ENCODE measurements at places on chromosomes 1 and 21.

DNA sequence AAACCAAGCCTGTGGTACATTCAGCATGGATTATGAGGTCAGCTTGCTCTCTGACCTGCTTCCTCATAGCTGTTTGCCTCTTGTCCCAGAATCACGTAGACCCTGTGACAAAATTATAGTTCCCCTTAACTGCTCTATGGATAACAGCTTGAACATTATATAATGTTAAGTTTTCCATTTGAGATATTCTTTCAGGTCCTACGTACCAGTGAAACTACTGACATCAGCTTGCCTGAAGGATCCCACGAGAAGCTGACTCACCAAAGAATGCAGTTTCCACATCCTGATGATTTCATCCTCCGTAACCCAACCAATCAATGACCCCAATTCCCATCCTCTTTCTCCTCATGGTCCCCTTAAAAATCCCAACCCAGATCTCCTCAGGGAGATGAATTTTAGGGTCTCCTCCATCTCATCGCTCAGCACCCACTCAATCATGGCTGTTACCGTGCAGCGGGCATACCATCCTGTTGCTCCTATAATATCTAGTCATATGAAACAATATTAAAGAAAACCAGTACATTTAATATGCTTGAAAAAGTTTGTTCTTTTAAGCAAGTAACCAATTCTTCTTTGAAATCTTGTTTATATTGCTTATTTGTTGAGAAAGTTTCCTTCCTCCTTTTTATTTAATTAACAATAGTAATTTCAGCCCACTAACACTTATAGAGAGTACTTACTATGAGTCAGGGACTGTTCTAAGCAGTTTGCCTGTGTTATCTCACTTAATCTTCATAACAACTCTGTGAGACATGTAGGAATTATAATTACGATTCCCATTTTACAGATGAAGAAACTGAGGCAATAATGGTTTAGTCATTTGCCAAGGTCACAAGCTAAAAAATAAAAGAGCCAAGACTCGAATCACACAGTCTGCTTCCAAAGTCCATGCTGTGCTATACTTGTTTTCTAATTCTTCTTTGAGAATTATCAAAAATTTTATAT is 27.4 kb downstream of the CHML start:
- DNase-seq, result peak; percentile 38

- no peak for DNase-seq
Observed at GRCh38 chr1:57616921-57617320, 193.1 kb upstream of the DAB1 start.

- DNase-seq, result no peak
Observed at GRCh38 chr1:92923664-92924063, 37.6 kb downstream of the DIPK1A start.

GRCh38 chr1:181366910-181367309 is 116.4 kb upstream of the CACNA1E start:
- DNase-seq, result no peak

DNA sequence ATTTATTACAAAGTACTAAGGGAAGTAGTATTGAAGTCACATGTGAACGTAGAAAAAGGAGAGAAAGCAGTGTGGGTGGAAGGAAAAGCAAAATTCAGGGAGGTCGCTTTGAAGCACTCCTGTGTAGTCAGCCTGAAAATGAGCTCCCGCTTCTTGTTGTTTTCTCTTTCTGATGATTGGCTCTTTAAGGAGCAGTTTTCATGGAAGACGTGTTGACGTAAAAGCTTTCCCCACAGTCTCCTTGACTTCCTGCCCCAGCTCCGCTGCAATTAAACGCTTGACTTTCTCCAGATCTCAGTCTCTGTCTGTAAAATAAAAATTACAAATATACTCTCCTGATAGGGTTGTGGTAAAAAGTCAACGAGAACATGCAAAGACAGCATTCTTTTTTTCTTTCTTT is 661.5 kb upstream of the ZP4 start:
- no peak for DNase-seq

DNA sequence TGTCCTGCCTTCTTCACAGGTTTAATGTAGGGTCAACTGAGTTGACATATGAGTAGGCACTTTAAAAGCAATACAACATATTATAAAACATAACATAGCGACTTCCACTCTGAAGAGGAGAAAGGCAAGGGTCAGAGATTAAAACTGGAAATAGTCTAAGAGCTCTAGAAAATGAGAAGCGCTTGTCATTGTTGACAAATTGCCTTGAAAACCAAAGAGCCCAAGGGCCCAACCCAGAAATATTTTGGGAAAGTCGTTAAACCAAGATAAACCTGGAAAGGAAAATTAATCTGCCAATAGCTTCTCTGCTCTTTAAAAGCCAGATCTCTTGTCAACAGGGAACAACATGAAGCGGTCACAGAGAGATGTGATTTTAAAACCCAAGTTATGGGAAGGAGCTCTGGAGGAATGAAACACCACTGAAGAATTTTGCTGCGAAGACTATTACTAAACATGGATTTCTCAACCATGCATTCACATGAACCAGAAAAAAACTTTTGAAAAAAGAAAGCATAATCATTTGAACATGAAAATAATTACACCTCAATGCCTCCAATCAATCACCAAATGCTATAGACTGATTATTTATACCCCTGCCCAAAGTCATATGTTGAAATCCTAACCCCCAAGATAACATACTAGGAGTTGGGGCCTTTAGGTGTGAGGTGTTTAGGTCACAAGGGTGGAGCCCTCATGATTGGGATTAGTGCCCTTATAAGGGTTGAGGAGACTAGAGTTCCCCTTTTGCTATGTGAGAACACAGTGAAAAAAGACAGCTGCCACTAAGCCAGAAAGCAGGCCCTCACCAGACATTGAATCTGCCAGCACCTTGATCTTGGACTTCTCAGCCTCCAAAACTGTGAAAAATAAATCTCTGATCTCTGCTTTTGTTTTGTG is 33.0 kb upstream of the MTF1 start:
- DNase-seq, result no peak

GRCh38 chr1:15966081-15966955 is 9.6 kb downstream of the ZBTB17 start:
- DNase-seq, result no peak

DNA sequence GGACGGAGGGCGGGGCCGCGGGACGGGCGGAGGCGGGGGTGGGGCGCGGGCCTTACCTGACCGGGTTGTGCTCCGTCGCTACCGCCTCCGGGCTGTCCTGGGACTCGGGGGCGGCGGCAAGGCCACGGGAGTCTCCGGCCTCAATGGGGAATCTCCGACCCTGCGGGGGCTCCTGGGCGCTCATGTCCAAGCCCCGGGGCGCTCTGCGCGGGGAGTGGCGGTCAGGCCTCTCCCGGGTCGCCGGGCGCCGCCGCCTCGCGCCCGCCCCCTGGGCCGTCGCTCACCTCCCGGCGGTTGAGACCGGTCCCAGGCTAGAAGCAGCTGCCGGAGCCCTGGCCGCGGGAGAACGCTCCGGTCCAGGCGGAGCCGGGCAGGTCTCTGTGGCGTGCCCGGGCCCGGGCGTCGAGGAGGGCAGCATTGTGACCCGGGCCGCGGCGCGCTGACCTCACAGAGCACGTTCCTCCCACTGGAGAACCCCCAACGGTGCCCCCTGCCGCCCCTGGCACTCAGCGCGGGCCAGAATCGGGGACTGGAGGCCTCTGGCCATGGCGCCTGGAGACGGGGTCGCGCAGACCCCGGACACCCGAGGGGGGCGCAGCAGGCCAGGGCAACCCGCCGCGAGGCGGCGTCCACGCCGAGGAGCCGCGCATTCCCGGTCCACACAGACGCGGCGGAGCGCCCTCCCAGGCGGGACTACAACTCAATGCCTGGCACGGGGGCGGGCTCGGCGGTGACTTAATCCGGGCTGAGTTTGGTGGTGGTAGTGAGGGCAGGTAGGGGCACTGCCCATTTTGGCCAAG is 411 bp downstream of the FAM229A start:
- DNase-seq, result peak; percentile 53

- DNase-seq, result no peak
Observed at GRCh38 chr1:212539737-212540430, 68.7 kb upstream of the ATF3 start.

DNA sequence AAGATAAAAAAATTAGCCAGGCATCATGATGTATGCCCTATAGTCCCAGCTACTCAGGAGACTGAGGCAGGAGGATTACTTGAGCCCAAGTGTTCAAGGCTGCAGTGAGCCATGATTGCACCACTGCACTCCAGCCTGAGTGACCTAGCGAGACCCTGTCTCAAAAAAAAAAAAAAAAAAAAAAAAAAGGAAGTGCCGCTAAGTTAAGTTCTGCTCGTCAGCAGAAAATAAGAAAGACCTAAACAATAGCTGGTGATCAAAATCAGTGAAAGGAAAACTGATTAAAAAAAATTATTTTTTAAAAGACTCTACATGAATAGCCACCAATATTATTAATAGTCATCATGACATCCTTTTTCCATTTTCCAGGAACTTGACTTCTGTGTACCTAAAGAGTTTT is 44.2 kb upstream of the MTR start:
- DNase-seq, result no peak

- no peak for DNase-seq
Observed at GRCh38 chr21:42306366-42307035, 8.7 kb downstream of the TFF3 start.

- DNase-seq, result no peak
Observed at GRCh38 chr1:38221006-38221649, 174.5 kb upstream of the POU3F1 start.

GRCh38 chr1:40153073-40153770 is 8.0 kb upstream of the RLF start:
- DNase-seq, result no peak

- no peak for DNase-seq
Observed at GRCh38 chr1:238537641-238538040, 646.9 kb upstream of the ZP4 start.

- DNase-seq, result no peak
Observed at GRCh38 chr21:37546299-37546908, 179.8 kb downstream of the DYRK1A start.

DNA sequence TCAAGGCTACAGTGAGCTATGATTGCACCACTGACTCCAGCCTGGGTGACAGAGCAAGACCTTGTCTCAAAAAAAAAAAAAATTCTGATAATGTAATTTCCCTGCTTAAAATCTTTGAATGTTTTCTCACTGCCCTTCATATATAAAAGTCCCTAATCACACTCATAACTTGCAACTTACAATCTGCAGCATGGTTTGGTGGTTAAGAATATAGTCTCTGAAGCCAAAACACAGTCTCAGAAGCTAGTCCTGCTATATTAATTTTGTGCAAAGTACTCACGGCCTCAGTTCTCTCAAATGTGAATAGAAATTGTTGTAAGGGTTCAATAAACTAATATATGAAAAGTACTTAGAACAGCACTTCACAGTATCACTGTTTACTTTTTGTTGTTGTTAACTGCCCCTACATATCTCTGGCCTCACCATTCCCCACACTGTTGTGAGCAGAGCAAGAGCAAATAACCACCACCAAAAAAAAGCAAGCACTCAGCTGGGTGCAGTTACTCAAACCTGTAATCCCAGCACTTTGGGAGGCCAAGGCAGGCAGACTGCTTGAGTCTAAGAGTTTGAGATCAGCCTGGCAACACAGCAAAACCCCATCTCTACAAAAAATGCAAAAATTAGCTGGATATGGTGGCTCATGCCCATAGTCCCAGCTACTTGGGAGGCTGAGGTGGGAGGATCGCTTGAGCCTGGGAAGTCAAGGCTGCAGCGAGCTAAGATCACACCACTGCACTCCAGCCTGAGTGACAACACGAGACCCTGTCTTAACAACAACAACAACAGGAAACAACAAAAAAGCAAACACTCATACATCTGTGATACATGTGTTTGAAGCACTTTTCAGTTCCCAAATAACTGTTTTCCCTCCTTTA is 22.4 kb downstream of the ASH1L start:
- no peak for DNase-seq

GRCh38 chr1:199644912-199645311 is 382.6 kb upstream of the NR5A2 start:
- no peak for DNase-seq

DNA sequence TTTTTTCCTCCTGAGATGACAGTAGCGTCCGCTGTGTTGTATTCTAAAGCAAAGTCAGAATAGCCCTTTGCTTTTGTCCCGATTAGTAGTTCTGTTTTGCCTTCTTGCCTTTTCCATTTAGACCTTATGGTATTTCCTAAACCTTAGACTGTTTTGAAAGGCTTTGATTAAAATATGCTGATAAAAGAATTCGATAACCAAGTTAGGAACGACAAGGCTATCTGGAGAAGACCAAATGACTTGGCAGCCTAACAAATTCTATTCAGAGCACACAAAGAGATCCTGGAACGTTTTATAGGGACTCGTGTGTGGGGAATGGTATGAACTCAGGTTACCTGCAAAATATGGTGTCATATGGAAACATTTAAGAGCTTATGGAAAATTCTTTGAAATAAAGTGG is 42.9 kb downstream of the NFIA start:
- DNase-seq, result no peak

- DNase-seq, result no peak
Observed at GRCh38 chr1:63342402-63342801, 20.0 kb downstream of the FOXD3 start.

DNA sequence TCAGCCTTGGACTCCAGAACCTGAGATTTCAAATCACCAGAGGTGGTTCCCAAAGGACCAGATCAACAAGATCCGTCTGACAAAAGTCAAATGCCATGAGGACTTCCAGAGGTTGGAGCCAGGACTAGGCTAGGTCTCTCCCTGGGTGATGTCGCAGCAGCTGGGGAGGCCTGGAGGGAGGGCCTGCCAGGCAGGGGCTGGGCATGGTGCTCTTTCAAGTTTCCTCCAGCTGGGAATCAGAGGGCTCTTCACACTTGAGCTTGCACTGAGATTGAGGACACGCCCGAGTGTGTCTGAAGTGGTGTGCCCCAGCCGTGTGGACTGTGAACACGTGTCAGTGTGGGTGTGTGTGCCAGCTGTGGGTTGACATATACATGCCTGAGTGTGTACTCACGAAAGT is 21.3 kb upstream of the RSPO1 start:
- DNase-seq, result no peak

GRCh38 chr1:214993419-214993818 is 89.1 kb upstream of the KCNK2 start:
- no peak for DNase-seq

GRCh38 chr1:95888941-95889390 is 655.0 kb downstream of the RWDD3 start:
- DNase-seq, result no peak

DNA sequence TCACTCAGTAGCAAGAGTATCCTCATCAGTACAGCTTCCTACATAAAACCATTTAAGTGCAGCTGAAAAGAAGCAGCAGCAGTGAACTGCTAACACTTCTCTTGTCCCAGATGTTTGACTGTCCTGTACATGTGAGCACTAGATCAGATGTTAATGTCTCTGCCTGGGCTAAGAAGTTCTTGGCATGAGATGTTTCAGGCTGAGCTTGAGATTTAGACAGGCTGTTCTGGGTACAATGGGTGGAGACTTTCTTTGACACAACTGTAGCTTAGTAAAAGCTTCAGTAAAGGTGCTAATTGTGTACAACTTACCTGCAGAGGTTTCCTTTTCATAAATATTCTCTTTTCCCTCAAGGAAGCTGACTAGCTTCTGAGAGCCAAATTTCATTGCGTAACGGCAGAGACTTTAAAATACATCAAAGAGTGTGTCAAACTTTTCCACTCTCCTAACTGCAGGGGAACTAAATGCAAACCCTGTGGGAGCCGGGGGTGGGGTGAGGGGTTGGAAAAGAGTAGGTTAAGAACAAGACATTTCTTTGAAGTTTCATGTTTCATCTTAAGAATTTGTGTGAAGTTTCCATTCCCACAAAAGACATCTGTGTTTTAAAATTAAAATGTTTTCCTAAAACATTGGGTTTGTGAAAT is 82.1 kb upstream of the CCDC190 start:
- no peak for DNase-seq

GRCh38 chr1:187641463-187641862 is 812.7 kb downstream of the PLA2G4A start:
- DNase-seq, result no peak

All from Calu3 (cell line).